Muscle of arm (tissue), 14 donors: ENCODE measurements at places on chromosomes 1 and 21. TPM values are rescaled to one million over a fixed set of nuclear protein-coding genes. Genes with fewer than 3 reads are reported as not detected.

Gene USP33
- polyA plus RNA-seq: not detected

Gene OLIG1
- polyA plus RNA-seq: 0.48 TPM

DNA sequence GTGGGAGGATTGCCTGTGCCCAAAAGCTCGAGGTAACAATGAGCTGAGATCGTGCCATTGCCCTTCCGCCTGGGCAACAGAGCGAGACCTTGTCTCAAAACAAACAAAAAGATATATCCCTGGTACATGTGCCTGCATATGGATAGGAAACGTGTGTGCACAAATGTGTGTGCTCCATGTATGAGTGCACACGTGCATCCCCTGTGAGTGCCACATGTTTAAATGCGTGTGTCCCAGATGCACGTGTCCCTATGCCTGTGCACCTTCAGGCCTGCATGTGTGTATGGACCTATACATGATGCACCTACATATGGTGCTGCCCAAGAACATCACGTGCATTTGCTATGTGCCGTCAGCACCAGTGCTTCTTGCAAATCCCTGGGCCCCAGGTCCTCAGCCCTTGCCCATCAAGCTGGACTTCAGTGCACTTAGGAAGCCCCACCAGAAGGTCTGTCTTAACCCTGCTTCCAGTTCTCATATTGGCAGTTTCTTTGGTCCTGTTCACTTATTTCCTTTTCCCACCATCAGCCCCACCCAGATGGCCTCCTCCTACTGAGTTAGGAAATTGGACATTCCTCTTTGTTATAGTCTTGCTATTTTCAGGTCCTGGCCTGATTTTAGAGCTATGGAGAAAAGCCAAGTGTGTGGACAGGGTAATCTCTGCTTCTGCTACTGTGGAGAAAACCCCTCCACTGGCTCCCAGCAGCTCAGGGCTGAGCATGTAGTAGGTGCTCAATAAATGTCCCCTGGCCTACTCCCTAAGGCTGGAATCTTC is 15.4 kb downstream of the TIE1 start:
- no peak for DNase-seq

DNA sequence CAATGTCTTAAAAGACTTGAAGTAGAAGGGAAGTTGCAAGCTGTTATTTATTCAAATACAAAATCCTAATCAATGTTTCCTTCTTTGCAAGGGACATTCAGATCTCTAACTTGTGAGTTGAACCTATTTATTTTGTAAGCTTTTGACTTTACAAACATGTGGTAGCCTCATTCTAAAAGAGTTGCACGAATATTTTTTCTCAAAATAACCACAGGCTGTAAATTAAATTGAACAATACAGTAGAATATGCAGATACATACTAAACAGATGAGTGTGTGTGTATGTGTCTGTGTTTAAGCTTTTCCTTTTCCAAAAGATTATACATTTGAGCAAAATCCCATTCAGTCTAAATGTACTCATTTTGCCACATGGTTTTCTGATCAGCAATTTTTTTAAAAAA is 4.8 kb upstream of the DYNLT5 start:
- no peak for DNase-seq

DNA sequence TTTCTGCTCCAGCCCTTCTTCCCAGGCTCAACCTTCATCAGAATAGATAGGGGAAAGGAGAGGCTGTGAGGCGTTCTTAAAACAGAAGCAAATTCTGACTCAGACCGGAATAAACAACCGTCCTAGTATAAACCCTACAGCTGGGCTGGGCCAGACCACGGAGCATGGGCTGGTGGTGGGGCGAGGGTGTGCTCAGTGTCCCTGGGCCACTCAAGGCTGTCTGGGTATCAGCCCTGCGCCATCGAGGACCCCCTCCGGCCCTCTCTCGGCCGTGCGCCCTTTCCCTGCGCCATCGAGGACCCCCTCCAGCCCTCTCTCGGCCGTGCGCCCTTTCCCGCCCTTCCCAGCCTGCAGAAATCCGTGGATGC is 36.0 kb downstream of the CAPN2 start:
- no peak for DNase-seq

DNA sequence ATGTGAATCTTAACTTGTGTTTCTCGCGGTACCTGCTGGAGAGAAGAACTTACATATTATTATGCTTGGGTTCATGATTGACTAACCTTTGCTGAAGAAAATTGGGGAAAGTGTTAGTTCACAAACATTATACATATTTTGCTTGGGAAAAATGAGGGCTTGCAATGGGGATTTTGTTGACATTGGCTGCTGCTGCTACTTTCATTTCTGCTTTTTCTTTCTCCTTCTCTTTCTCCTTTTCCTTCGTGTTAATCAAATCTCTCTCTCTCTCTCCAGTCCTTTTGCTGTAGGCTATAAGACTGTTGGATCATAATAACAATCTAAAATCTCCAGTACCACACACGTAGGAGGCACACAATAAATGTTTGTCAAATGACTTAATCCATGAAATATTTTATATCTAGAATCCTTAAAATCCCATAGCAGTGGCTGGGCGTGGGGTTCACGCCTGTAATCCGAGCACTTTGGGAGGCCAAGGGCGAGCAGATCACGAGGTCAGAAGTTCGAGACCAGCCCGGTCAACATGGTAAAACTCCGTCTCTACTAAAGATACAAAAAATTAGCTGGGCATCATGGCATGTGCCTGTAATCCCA is 23.0 kb downstream of the IRF2BP2 start:
- DNase-seq: no peak
